Bone marrow (tissue), 2 donors: ENCODE measurements at places on chromosomes 2 and 18.

DNA sequence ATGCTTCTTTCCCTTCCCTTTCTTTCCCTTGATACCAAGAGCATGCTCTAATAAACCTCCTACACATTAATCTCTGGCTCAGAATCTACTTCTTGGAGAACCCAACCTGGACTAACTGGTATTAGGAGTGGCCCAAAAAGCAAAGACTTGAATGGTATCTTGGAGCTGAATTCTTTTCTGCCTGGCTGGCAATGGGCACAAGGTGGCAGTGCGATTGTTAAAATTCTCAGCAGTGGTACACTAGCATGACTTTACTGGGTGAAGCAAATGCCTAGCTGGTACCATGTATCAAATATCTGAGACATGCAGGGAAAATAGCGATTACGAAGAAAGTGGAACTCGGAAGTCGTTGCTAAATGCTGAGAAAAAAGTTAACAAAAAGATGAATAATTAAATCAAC is 376.1 kb downstream of the XIRP2 start:
- DNase-seq: no peak

GRCh38 chr2:133801946-133802345 is 233.7 kb upstream of the NCKAP5 start:
- no peak for DNase-seq

GRCh38 chr2:844715-845114 is 105.9 kb upstream of the SNTG2 start:
- no peak for DNase-seq

GRCh38 chr2:233060980-233061590 is 943 bp downstream of the INPP5D start:
- DNase-seq: no peak

DNA sequence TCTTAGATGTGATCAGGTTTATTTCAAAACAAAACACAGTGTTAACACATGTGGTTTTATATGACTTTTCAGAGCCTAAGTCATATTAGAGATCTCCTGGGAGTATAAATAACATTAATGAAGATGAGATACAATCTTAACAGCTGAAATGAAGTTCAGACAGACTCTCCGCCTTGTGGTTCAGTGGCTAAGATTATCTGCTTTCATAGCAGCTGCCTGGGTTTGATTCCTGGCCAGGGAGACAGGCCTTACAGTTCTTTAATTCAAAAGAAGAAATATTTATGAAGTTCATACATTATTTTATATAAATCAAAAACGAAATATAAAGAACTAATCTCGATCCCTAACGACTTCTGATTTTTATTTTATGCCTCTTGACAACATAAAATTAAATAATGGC is 35.2 kb upstream of the TTC32 start:
- DNase-seq: no peak

DNA sequence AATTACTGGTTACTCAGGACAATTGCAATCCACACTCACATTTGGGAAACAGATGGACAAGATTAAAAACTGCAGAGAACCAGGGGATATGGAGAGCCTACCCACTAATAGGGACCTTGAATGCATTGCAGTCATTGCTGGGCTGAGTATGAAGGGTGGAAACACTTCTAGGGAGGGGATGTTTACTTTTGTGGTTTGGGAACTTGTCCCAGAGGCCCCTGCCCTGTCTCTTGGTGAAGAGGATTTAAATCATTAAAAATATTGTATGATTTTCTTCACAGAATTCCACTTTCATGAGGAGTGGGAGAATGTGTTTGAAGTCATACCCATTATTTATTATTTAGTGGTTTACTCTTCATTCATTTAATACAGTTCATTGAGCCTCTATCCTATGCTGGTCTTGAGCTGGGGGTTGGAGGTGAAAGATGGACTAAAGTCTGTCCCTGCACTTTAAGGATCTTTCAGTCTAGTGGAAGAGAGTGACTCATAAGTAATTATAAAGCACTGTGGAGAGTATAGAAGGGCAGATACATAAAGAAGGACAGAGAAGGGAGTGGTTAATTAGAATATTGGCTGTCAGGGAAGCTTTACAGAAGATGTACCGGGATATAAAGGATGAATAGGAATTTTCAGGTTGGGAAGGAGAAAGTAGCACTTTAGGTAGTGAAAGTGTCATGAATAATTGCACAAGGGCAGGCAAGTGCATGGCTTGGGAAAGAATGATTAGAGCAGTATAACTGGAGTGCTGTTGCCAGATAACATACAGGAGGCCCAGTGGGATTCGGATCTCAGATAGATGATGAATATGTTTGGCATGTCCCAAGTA is 313.4 kb downstream of the LPIN1 start:
- DNase-seq: no peak

- peak; percentile 57 for DNase-seq
These were observed 889.1 kb upstream of the GCFC2 start for GRCh38 chr2:76599732-76600368.

DNA sequence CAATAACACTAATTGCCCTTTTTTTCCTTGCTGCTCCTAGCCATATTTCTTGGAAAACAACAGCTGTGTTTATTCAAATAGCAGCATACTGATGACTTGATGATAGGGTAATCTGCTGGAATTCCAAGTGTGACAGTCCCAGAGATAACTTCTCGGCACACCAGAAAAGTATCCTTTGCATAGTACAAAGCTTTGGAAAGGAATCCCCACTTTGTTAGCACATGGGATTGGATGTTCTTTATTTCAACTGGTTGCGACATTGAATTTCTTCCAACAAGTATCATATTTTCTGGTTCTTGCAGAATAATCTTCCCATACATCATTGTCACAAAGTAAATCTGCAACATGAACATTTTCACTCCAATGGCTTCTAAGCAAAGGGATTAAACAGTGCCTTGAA is 445.8 kb upstream of the ACVR2A start:
- no peak for DNase-seq

GRCh38 chr18:23671564-23671963 is 8.9 kb upstream of the ANKRD29 start:
- no peak for DNase-seq

GRCh38 chr2:178819147-178819875 is 12.1 kb upstream of the TTN start:
- no peak for DNase-seq

DNA sequence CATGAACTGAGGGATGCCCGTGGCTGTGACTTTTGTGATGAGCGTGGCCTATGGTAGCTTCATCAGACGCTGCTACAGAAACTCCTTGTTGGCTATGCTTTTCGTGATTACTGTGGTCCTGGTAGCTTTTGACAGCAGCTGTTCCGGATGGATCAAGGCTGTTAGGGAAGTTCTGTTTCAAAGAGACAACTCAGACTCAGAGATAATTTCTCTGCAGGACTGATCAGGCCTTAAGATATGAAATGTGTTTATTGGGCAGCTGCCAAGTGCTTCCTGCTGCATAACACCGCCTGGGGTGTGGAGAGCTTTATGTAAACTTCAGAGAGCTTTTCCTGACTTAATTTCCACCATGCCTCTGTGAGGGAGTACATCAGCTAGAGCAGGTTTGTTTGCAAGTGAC is 243.8 kb downstream of the TSN start:
- peak; percentile 91 for DNase-seq

GRCh38 chr2:101613056-101613704 is 84.3 kb upstream of the MAP4K4 start:
- DNase-seq: no peak

- DNase-seq: no peak
These were observed 36.2 kb upstream of the SNORC start for GRCh38 chr2:232833830-232834229.

DNA sequence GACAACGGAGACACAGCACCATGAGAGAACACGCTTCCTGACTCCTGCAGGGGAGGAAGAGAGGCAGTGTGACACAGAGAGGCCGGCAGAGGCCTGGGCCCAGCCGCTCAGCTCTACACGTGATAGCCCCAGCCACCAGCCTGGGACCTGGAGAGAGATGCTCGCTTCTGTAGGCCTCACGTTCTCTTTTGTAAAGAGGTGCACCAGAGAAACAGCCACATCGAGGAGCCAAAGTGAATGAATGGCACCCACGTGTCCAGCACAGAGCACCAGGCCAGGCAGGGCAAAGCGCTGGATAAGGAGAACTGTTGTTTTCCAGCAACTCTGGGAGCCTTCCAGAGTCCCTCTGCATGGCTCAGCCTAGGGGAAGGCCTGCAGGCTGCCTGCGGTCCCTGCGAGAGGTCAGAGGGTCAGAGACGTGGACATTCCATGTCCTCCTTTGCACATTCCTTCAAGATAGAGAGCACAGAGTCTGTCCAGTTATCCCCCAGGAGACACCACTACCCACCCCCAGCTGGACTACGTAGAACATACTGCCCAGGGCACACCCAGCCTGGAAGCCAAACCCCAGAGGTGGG is 14.2 kb downstream of the LIMS2 start:
- DNase-seq: no peak

GRCh38 chr2:238493880-238494572 is 67.3 kb downstream of the ASB1 start:
- DNase-seq: no peak

GRCh38 chr2:134917888-134918525 is 615 bp upstream of the CCNT2 start:
- DNase-seq: peak; percentile 98

- DNase-seq: no peak
These were observed 36.0 kb downstream of the RBMS1 start for GRCh38 chr2:160457588-160457987.

DNA sequence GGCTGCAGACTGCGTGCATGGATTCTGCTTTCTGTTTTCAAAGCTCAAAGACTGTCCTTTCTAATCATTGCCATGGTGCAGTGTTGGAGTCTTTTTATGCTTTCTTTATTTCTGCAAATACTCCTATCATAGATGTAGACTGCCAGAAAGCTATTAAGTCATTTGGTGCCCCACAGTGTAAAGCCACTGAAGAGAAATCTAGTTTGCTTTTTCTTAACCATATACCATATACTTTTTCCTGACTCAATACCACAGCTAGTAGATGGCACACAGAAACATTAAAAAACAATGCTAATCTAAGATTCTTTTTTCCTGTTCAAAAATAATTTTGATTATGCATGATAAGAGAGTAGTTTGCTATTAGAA is 109.9 kb upstream of the RAB27B start:
- no peak for DNase-seq

DNA sequence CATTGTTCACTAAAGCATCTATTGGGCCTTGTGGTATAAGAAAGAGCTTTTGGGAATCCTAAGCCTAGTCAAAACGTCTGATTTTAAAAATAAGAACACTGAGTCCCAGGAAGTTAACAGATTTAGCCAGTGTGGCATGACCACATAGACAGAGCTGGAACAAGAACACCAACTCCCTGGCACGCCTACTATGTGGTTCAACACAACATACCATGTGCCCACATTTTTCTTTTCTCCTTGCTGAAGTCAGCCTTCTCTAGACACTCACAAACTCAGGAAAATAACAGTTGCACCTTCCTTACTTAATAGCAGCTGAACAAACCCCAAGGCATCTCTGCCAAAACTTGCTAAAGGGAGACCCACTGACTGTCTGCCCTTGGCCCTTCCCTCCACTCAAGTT is 124.8 kb downstream of the C1D start:
- DNase-seq: no peak
